NK-92 treated with Interleukin-12 subunit alpha and Interleukin-12 subunit beta, amount 100 ng/mL, for 24 hours (cell line): ENCODE measurements at places on chromosomes 2 and 18.

GRCh38 chr2:218883491-218884490, 3.1 kb downstream of the WNT10A start:
- no peak for DNase-seq

DNA sequence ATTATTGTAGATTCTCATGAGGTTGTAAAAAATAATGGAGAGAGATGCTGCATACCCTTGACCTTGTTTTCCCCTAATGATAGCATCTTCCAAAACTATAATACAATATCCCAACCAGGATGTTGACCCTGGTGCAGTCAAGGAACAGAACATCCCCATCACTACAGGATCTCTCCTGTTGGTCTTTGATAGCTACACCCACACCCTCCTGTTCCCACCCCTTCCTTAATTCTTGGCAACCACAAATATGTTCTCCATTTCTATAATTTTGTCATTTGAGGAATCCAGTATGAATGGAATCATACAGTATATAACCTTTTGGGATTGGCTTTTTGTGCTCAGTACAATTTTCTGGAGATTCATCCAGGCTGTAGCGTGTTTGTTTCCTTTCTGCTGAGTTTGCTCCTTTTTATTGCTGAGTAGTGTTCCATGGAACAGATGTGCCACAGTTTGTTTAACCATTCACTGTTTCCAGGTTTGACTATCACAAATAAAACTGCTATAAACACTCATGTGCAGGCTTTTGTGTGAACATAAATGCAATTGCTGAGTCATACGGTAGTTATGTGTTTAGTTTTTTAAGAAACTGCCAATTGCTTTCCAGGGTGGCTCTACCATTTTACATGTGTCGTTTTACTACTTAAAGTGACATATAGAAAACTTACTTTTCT, 22.2 kb downstream of the MCFD2 start:
- no peak for DNase-seq

DNA sequence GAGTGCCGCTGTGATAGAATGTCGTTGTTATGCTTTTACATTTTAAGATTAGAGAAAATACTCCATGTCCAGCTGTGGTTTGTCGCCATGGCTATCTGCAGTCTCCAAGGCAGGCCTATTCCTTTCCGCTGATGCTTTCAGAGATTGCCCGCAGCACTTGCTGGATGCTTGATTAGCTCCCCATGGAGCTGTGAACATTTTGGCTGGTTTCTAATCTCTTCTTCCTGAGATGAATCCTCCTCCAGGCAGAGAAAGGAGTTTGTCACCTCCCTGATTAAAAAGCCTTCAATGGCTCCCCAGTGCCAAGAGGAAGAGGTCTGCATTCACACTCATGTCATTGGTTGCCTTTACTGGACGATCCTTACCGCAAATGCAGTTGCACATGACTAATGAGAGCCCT, 32.6 kb upstream of the LPIN1 start:
- no peak for DNase-seq

- DNase-seq = no peak
Measured at GRCh38 chr2:189587780-189588179, 7.2 kb upstream of the SLC40A1 start.

DNA sequence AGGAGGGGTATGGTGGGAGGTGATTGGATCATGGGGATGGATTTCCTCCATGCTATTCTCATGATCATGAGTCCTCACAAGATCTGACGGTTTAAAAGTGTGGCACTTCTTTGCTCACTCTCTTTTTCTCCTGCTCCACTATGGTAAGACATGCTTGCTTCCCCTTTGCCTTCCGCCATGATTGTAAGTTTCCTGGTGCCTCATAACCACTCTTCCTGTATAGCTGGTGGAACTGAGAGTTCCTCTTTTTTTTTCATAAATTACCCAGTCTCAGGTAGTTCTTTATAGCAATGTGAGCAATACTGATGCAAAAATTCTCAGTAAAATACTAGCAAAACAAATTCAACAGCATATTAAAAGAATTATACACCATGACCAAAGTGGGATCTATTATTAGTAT, 728.5 kb upstream of the SLC8A1 start:
- DNase-seq = no peak

DNA sequence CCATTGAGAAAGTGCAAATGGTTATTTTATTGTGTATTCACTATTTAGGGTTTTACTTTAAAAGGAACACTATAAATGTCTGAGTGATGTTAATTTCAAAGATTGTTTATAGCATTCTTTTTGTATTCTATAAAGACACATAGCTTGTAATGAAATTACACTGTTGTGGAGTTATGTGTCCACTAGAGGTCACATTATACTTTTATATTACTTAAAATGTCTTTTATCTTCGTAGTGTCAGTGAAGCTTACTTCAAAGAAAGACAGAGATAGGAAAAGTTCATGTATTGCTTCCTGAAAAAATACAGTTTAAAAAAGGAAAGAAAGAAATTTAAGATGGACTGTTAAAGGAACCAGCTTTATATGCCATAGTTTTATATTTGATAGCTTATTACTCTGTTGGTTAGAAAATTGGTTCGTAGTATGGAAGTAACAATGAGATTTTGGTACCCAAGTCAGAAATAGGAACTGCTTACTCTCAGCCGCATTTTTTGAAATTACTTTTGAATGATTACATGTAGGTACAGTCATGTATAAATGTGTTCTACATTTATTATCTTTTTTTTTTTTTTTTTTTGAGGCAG, 20.5 kb downstream of the APLF start:
- DNase-seq = no peak

DNA sequence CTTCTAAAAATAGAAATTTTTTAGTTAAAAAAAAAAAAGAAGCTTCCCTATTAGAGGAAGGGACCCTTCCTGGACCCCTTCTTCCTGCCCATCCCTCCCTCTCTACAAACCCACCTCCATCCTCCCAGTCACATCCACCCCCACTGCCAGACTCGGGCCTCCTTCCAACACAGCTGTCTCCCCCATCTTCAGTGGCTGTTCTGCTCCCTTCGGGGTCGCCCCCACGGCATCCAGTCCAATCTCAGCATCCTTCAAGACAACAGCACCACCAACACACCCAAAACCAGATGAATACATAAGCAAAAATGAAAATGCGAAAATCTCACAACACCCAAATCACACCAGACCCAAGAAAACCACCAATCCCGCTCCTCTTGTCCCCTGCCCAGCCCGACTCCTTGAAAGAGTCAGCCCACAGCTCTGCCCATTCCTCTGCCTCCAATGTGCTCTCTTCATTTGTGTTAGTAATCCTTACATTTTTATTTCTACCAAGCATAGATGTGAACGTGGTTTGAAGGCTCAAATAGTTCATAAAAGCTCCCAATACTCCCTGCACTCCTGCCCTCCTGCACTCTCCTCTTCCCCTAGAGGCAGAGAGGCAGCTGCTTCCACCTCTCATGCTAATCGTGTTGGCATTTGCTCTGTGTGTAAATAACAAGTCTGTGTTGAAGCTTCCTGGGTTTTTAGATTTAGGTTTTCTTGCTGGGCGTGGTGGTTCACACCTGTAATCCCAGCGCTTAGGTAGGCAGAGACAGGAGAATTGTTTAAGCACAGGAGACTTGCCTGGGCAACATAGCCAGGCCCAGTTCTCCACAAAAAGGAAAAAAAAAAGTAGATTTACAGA, 37.0 kb downstream of the MAL start:
- no peak for DNase-seq

- DNase-seq = no peak
Measured at GRCh38 chr2:24527536-24527935, 36.5 kb downstream of the NCOA1 start.

DNA sequence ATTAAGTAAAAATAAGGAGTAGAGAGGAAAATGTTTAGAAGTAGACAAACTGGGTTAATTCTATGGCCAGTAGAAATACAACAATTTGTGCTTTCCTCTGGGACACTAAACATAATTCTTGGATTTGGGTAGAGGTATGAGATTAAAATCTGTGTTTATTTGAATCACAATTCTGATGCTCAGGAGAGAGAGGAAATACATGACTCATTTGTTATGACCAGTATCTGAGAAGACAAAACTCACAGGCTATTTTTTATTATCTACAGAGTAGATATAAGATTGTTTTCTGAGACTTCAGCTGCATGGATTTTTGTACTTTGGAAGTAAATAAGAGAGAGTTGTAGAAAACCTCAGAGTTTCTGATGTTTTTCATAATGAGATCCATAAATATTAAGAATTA, 315.7 kb upstream of the CWC22 start:
- no peak for DNase-seq

DNA sequence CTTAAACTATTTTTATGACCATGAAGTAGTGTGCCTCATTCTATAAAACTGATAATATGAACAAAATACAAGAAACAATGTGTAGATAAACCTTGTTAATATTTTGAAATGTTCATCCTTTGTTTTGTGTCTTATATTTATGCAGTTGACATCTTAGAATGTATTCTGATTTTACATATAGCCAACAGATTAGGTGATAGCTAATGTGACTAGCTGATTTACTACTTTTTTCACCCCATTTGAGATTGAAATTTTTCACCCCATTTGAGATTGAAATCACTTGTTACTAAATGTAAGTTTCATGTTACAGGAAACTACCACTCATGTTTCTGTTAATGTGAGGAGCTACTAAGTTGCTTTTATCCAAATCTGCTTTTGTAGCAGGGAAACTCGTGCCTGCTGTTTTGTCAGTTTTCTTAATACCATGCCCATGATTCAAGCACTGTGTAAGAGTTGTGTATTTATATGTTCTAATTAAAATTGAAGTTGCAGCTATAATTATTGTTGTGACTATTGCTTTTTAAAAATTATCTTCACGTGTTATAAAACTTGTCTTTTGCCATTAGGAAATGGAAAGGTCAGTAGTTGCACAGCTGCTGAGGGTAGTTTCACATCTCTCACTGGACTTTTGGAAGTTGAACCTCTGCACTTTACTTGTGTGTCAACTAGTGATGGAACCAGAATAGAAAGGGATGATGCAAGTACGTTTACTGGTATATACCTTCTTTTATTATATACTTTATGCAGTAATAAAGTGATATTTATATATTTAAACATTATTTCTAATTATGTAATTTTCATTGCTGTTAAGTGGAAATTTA, 96.6 kb downstream of the BIRC6 start:
- DNase-seq = no peak

DNA sequence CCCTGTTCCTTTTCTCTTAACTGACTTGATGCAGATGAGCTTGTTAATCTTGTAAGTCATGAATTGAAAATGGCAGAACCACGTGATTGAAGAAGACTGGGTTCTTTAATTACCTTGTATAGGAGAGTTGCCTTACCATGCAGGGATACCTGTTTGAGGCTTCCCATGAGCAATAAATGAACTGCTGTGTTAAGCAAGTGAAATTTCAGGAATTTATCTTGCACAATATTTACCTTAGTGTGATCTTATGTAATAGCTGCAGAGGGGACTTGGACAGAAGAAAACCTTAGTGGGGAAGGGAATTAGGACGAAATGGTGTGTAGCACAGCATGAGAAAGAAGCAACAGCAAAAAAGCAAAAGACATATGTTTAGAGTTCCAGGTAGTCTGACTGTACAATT, 384.0 kb upstream of the TMEFF2 start:
- DNase-seq = no peak

- DNase-seq = no peak
Measured at GRCh38 chr2:105671156-105671555, 73.6 kb upstream of the NCK2 start.

DNA sequence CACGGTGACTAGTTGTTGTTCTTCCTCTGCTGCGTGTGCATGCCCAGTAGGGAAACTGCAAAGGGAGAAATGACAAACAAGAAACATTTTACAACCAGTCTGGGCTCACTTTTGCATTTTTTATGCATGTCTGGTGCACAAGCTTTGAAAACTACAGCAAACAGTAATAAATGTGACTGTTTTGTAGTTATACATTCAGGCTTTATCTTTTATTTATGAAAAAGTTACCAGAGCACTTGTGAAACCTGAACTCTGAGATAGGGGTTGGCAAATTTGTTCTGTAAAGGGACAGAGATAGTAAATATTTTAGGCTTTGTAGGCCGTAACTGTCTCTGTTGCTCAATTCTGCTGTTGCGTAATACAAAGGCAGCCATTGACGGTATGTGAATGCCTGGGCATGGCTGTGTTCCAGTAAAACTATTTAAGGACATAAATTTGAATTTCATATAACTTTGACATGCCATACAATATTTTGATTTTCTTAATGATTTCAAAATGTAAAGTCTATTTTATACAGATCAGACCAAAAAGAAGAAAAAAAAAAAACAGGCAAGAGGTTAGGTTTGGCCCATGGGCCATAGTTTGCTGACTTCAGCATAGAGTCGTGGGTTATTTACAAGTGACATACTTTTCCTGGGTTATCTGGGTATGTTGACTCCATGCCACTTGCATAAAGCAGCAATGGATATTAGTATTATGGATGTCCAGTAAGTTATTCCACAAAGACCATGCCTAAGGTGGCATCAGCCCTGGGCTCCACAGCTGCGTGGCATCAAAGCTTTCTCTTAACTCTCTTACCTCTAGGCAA, 53.6 kb upstream of the EML6 start:
- DNase-seq = no peak

DNA sequence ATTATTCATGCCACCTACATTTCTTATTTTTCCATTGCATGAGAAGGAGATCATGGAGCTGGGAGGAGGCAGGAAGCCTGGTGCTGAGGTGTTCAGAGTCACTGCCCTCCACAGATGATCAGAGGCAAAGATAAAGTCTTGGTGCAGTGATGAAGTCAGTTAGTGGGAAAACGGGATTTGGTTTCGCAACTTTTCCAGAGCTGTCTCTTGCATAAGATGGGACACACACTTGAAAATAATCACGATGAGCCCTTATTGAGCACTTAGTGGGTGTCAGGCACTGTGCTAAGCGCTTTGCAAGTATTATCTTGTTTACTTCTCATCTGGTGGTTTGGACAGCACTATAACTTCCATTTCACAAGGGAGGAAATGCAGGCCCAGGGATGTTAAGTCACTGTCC, 222.1 kb upstream of the SMAD2 start:
- no peak for DNase-seq

DNA sequence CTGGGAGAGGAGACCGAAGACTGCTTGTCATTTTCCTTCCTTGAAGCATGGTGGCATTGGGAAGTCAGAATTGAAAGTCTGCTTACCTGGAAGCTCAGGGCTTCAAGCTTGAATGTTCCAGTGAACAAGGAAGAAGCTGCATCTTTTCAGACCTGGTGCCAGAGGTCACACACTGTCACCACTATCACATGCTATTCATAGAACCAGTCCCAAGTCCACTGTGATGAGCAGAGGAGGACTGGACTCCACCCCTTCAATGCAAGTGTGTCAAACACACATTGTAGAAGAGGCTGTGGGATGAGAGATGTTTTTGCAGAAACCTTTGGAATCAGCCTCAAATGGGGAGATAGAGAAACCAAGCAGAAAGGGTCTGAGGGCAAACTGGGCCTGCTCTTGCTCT, 81.4 kb downstream of the LYPD1 start:
- DNase-seq = no peak

DNA sequence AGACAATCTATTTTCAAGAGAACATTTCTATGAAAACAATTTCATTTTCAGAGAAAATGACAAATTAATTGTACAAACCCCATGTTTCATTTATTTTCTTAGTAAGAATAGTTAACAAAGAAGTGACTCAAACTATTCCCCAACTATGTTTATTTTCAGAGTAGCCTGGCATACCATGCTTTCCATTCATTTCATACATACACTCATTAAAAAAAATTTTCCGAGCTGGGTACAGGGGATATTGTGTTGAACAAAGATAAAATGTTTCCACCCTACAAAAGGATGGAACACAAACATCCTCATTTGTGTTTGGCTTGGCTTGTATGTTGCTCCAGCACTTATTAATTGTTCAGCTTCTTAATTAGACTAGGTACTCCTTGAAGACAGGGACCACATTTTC, 331.4 kb downstream of the EXOC6B start:
- DNase-seq = no peak
